ENCODE measurements at places on chromosomes 5 and 9.
A peak's percentile ranks its signal among the peaks of the same experiment; 100 is the strongest.

- no peak for DNase-seq
These were observed 139.4 kb upstream of the ANKH start for GRCh38 chr5:15010936-15011335.

GRCh38 chr9:27990524-27990923 lies 417.2 kb upstream of the C9orf72 start:
- DNase-seq, result no peak

DNA sequence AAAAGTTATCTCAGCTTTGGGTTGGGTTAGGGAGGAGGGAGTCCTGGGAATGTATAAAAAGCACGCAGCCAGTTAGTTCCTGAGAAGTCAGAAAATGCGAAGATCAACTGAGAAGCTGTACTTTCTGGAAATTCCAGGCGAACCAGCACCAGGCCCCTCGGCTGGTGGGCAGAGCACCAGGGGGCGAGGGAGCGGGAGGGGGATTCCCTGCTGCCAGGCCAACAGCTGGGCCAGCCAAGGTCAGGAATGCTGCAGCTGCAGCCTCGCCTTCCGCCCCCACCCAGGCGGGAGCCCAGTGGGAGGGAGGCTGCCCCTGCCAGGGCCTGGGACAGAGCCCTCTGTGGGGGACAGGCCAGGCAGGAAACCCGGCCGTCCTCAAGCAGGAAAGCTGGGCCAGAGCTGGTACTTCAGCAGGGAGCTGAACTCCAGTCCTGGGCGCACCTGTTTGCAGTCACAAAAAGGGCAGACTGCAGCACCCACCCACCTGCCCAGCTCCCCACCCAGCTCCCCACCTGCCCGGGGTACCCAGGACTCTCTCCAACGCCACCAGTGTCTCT lies 35.5 kb downstream of the VAV2 start:
- DNase-seq, result peak; percentile 42

DNA sequence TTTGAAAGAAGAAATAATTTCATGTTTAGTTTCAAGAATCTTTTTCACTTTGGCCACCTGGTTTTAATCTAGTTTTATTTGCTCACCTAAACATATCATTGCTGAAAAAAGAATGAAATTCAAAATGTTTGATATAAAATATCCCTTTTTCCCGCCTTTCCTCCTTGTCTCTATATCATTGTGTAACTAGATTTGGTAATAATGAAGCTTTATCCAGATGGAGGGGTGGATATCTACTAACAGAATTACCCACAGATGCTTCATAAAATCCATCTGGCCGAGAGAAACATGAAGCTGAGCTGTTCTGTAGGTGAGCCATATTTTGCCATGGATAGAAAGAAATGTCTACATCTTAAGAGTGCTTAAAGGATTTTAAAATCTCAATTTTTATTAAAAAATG lies 214.7 kb downstream of the ICE1 start:
- no peak for DNase-seq

DNA sequence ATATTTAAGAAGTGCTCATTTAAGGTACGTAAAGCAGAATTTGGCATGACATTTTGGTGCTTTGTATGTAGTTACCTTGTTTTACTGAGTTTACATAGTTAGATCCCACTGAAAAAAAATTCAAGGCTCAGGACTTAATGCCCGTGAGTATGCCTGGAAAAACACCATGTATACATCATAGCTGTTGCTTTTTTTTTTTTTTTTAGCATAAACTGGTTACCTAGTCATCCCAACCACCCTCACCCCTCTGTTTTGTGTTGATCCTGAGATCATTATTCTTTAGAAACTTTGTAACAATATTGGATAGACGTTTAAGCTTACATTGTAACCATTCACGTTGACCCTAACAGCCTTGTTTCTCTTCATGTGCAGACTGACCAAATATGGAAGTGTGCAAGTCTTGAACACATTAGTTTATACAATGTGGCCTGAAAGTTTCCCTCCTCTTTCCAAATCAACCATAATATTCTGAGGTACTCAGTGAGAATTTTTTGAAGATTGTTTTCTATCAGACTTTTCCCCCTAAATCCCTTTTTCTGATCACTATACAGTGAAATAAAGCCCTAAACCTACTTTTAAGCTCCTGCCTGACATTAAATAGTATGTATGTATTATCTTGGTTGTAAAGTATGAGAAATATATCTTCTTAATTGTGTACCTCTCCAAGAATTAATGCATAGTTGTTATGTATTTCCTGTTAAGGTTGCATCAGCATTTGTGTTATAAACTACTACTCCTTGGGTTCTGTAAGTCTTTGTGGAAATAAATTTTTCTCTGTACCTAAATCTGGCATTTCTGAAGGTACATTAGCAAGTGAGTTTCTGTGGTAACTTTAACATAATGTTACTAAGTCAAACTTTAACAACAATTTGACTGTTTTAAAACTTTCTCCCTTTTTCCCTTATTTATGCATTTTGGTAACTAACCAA lies 4.4 kb downstream of the RABGAP1 start:
- DNase-seq, result no peak

DNA sequence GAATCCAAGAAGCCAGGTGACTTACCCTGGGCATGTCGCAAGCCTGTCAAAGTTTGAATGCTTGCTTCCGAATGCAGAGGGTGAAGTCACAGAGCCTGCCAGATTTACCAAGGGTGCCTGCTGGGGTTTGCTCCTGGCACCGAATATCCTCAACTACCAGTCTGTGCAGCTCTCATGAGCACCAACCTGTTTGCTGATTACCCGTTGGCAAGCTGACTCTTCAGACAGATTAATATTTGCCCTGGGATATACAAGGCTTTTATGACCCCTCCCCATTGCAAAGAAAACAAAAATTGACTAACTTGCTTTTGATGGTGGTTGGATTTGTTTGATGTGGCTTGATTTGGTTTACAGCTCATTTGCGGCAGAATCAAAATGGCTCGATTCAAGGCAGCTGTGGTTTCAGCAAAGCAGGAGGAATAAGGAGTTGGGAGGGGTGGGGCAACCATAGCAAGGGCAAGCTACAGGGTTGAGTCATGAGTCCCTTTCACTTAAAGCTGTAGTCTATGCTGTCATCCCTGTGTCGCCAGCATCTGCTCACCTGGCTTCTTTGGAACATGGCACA lies 82.3 kb upstream of the AGXT2 start:
- DNase-seq, result no peak

GRCh38 chr9:23630488-23630887 lies 195.6 kb downstream of the ELAVL2 start:
- no peak for DNase-seq

GRCh38 chr5:22938362-22938761 lies 85.2 kb upstream of the CDH12 start:
- peak; percentile 1 for DNase-seq

DNA sequence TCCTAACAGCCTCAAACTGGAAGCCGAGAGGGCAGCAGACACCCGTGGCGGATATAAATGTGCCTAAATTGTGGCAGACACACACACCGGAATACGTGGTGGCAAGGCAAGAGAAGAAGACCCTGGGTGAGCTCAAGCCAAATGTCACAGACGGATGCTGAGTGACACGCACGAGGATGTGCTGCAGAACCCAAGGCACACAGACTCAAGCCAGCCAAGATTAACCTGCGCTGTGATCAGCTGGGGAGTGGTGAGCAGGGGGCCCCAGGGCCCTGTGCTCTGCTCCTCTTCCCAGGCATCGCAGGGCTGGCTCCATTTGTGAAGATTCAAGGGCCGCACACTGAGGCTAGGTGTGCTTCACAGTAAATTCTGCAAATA lies 16.4 kb downstream of the SEMA4D start:
- no peak for DNase-seq

DNA sequence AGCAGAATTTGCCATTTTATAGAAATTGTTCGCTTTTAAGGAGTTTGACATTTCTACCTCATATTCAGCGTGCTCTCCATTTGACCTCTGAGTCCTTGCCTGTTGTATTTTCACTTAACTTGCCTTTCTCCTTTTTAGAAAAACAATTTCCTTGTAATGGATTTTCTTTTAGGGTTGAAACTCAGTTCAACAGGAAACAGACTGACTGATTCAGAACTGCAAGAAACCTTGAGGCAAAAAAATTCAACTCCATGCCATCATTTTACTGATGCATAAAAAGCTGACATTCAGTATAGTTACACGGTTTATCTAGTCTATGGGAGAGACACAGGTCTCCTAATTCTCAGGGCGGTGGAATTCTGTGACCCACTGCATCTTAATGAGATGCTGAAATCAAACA lies 59.8 kb downstream of the MRPS30 start:
- DNase-seq, result no peak

- no peak for DNase-seq
These were observed 614.5 kb downstream of the HINT1 start for GRCh38 chr5:130550562-130550928.

GRCh38 chr5:180179442-180180420 lies 29.3 kb downstream of the RASGEF1C start:
- no peak for DNase-seq

DNA sequence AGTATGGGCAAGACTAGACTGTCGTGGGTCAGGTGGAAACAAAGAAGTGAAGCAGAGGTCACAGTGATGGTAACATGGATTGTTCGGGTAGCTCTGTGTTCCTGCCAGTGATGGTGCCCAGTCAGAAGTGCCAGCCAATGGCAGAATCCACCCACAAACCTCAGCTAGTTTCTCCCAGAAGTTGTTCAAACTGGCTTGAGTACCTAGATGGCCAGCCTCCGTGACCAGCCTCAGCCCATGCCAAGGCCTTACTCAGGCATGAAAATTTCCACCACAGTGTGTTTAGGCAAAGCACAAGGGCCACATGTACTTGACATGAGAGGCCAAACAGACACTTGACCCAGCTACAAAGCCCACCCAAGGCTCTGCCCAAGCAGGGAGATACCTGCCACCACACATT lies 19.4 kb upstream of the BTNL9 start:
- no peak for DNase-seq

- no peak for DNase-seq
These were observed 284.9 kb downstream of the CEMIP2 start for GRCh38 chr9:71483436-71483835.

GRCh38 chr5:109844695-109845094 lies 155.0 kb downstream of the MAN2A1 start:
- DNase-seq, result peak; percentile 66

GRCh38 chr9:81372628-81373191 lies 316.6 kb downstream of the TLE1 start:
- DNase-seq, result no peak

DNA sequence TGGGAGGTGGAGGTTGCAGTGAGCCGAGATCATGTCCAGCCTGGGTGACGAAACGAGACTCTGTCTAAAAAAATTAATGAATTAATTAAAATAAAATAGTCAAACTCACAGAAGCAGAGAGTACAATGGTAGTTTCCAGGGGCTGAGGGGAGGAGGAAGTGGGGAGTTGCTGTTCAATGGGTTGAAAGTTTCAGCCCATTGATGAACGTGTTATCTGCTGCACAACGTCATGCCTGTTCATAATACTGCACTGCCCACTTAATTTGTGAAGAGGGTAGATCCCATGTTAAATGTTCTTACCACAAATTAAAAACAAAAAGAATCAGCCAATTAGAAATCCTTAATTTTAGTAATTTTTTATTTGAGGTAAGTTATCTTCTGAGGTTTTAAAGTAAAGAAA lies 16.4 kb upstream of the RUFY1 start:
- no peak for DNase-seq

- no peak for DNase-seq
These were observed 184.3 kb downstream of the CTNND2 start for GRCh38 chr5:11719888-11720481.

DNA sequence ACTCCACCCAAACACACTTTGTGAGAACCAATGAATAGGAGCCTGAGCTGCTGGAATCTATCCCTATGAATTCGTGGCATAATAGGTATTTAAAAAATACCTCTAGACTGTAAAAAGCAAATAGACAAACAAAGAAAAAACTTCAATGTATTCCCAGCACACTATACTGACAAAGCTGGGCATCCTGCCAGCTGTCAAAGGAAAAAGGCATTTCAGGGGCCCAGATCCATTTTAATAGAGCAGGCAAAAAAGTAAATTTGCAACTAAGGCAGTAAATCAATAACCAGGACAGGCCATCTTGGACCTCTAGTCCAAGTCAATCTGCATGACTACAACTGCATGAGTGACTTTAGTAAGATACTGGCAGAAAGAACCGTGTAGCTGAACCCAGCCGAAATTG lies 25.6 kb upstream of the LARP1 start:
- DNase-seq, result no peak

DNA sequence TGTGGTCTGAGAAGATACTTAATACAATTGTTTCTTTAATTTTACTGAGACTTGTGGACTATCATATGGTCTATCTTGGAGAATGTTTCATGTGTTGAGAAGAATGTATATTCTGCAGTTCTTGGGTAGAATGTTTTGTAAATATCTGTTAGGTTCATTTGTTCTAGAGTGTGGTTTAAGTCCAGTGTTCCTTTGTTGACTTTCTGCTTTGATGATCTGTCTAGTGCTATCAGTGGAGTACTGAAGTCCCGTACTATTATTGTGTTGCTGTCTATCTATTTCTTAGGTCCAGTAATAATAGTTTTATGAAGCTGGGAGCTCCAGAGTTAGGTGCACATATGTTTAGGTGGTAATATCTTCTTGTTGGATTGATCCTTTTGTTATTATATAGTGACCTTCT lies 36.1 kb downstream of the IQGAP2 start:
- DNase-seq, result no peak

DNA sequence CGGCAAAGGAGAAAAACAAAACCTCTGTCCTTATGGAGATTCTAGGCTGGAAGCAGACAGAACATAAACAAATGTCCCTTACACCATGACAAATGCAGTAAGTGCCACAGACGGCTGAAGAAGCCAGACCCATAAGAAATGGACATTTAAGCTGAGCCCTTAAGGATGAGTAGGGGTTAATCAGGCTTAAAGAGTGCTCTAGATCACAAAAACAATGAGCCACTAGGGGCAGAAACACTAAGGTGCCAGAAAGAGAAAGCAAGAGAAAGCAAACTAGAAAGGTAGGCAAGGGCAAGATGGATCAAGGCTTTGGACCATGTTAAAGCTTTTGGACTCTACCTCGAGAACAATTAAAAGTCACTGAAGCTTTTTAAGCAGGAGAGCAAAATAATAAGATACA lies 326.9 kb upstream of the WWC1 start:
- DNase-seq, result no peak

- DNase-seq, result no peak
These were observed 12.4 kb upstream of the CRB2 start for GRCh38 chr9:123343443-123344191.

- no peak for DNase-seq
These were observed 557.4 kb downstream of the BNC2 start for GRCh38 chr9:16312962-16313546.

GRCh38 chr5:54195701-54196100 lies 114.7 kb downstream of the ARL15 start:
- DNase-seq, result no peak

DNA sequence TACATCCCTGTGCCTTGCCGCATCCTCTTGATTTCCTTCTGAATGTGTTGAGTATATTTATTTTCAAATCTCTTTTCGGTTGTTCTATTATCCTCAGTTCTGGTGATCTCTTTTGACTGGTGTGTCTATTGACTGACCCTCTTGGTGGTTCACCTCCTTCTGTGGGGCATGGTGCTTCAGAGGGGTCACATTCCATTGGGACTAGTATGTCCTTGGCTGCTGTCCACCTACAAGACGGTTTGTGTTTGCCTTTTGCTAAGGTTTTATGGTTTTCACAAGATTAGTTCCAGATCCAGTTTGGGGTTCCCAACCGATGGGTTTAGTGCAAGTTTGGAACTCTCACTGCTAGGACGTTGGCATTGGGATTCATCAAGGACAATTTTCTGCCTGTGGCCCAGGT lies 66.6 kb downstream of the PHF2 start:
- DNase-seq, result peak; percentile 82

Data from fibroblast of villous mesenchyme (primary cell).